ENCODE measurements at places on chromosomes 16 and 17.

DNA sequence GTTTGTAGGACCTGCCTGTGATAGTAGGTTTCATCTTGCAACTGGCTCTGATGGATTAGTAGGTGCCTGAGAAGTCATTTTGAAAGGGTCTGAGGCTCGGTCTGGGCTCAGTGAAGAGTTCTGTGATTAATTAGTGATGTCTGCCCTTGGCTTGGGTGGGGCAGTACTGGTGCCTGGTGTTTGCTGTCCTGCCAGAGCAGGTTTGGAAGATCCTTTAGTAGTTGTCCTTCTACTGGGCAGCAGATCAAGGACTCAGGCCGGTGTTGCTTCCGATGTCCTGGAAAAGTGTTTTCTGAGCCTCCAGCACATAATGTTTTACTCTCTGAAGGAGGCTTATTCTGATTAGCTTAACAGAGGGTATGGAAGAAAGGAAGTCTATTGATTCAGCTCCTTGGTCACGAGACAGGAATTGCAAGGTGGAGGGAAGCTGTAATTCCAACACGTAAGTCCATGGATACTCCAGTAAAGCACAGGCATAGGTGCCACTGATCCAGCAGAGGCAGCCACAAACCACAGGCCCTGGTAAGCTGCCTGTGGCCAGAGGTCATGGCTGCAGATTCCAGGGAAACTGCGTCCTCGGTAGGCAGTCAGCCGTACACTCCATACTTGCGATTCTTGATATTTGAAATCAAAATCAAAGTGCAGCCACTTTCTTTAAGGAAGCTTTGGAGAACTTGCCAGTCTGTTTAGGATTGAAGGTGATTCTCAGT lies 18.7 kb downstream of the HLF start:
- DNase-seq: no peak

- DNase-seq: no peak
These were observed 574.8 kb upstream of the C16orf82 start for GRCh38 chr16:26491962-26492361.

DNA sequence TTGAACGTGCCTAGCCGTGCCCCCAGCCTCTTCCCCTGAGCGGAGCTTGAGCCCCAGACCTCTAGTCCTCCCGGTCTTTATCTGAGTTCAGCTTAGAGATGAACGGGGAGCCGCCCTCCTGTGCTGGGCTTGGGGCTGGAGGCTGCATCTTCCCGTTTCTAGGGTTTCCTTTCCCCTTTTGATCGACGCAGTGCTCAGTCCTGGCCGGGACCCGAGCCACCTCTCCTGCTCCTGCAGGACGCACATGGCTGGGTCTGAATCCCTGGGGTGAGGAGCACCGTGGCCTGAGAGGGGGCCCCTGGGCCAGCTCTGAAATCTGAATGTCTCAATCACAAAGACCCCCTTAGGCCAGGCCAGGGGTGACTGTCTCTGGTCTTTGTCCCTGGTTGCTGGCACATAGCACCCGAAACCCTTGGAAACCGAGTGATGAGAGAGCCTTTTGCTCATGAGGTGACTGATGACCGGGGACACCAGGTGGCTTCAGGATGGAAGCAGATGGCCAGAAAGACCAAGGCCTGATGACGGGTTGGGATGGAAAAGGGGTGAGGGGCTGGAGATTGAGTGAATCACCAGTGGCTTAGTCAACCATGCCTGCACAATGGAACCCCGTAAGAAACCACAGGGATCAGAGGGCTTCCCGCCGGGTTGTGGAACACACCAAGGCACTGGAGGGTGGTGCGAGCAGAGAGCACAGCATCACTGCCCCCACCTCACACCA lies 724 bp downstream of the GAA start:
- no peak for DNase-seq

GRCh38 chr17:36184023-36184765 lies 7.8 kb upstream of the TBC1D3B start:
- no peak for DNase-seq

- DNase-seq: no peak
These were observed 70.6 kb downstream of the KATNIP start for GRCh38 chr16:27620541-27620940.

DNA sequence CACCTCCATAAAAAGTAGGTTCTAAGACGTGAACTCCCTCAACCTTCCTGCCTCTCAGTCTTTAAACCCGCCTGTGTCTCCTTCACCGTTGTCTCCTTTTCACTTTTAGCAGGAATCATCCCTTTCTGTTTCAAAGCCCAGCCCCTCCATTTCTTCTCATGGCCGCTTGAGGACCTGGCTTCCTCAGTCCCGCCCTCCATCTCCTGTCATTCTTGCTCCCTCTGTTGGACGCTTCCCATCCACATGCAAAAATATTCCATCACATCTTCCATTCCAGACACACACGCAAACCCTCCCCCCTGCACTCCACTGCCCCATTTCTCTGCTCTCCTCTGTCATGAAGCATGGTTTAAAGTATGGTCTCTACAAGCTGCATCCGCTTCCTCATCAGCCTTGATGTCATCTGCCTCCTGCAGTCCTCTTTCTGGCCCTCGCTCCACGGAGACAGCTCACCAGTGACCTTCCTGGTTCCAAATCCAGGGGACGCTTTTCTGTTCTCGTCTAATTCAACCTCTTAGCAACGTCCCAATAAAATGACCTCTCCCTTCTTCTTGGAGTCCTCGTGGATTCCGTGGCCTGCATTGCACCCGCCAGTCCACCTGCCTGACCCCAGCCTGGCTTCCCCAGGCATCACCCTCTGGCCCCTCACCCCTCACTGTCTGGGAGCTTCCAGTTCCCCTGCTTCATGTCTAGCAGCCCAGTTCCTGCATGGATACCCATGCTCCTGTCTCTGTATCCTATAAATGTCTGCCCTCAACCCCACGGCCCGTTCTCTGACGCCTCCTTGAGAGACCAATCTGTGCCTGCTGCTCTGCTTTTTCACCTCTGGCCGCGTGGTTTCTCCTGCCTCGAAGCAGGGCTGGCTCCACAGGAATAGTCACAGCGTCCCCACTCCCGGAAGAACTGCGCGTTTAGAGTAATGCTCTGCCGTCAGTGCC lies 26.2 kb downstream of the ANKRD40 start:
- DNase-seq: no peak

Measured in BJ (cell line).